Fibroblast of upper back skin (primary cell): ENCODE measurements at places on chromosomes 2 and 18.
A peak's percentile ranks its signal among the peaks of the same experiment; 100 is the strongest.

DNA sequence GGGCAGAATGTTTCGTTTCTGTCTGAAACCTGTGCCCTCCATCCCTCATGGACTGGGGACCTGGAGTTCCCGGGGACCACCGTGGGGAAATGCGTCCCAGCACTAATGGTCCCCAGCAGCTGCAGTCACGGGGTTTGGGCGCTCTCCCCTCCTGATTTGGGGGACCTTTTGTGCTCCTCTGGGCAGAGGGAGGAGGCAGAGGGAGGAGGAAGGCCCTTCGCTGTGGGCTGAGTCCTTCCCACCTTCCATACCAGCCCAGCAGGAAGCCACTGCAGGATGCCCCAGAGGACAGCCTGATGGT, 3.2 kb downstream of the GPR35 start:
- DNase-seq, result no peak

- no peak for DNase-seq
These were observed 29.6 kb upstream of the PXDN start for GRCh38 chr2:1773883-1774282.

- DNase-seq, result peak; percentile 81
These were observed 36.8 kb upstream of the ATP8B1 start for GRCh38 chr18:57839942-57840381.

DNA sequence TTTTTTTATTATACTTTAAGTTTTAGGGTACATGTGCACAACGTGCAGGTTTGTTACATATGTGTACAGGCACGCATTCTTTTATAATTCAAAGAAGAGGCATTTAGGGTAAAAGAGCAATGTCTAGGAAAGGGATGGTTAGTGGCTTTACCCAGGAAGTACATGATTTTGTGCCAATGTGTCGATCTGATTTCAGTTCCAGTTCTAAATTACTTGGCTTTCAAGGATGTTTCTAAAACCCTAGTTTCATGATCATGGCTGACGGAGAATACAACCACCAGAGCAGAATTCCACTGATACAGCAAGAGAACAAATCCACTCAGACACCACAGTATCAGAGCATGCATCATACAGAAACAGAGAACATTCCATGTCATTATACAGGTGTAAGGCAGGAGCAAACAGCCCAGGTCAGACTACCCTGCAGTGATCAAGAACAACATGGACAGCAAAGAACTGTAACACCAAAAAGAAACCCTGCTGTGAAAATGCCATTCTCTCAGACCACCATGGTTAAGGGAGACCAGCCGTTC, 116.7 kb upstream of the STK17B start:
- no peak for DNase-seq

DNA sequence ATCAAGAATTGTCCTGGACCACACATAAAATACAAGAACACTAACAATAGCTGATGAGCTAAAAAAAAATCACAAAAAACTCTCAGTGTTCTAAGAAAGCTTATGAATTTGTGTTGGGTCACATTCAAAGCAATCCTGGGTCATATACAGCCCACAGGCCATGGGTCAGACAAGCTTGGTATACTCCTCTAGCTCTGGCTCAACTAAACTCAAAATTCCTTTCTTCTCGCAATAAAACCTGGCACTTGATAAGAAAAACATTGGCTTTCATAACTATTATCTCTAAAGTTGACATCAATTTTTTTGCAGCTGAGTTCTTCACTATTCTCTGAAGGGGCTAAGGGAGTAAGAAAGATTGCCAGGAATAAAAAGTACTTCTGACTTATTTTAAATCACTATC, 38.3 kb downstream of the FBXO48 start:
- DNase-seq, result no peak

DNA sequence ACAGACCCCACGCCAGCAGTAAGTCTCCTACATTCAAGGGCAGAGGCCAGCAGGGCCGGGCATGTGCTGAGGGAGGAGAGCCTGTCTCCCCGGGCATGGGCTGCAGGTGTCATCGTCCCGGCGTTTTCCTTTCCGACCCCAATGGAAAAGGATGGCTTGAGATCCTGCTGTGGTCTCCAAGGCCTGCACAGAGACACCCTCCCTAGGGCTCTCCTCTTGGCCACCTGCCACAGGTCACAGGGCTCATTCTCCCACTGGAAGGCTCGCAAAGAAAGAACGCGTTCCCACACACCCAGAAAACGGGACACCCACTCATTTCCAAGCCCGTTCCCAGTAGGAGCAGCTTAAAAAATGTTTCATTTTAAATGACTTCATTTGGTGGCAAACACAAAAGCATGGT, 41.0 kb downstream of the DIPK1C start:
- DNase-seq, result no peak

- DNase-seq, result no peak
These were observed 59.7 kb downstream of the NPPC start for GRCh38 chr2:231866450-231866849.

DNA sequence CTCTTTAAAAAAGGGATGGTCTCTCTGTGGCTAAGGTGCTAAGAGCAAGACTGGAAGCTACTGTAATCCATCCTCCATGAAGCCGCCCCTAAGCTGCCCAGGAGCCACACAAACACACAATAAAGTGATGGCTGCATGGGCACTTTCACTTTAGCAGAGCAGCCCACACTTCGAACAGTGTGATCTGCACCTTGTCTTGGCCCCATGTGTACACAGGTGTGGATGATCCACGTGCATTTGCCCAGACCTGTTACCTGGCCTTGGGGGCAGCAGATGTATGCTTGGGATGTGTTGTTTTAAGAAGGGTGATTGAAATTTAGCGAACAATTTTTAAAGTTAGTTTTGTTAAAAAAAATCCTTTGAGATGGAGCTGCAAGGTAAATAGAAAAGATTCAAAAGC, 39.9 kb downstream of the TMEM178A start:
- DNase-seq, result no peak

GRCh38 chr18:45836242-45837205, 11.0 kb downstream of the SIGLEC15 start:
- no peak for DNase-seq

- no peak for DNase-seq
These were observed 1.8 kb downstream of the METTL5 start for GRCh38 chr2:169822785-169823392.
